ENCODE measurements at places on chromosomes 4 and X.
A peak's percentile ranks its signal among the peaks of the same experiment; 100 is the strongest.

DNA sequence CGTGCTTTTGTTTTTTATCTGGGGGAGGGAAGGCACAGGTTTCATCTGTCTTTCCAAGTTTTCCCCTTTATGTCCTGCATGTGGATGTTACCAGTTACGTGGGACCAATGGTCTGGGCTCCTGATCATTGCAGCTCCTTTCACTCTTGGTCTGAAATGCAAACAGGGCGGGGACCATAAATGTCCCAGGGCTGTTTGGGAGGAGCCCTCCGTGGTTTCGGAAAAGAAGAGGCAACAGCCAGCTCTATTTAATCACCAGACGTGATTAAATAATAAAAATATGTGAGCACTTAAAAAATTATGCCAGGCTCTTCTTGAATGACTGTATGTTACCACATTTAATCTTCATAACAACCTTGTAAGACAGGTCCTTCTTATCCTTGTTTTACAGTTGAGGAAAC lies 30.8 kb upstream of the C1GALT1C1 start:
- DNase-seq, result no peak

DNA sequence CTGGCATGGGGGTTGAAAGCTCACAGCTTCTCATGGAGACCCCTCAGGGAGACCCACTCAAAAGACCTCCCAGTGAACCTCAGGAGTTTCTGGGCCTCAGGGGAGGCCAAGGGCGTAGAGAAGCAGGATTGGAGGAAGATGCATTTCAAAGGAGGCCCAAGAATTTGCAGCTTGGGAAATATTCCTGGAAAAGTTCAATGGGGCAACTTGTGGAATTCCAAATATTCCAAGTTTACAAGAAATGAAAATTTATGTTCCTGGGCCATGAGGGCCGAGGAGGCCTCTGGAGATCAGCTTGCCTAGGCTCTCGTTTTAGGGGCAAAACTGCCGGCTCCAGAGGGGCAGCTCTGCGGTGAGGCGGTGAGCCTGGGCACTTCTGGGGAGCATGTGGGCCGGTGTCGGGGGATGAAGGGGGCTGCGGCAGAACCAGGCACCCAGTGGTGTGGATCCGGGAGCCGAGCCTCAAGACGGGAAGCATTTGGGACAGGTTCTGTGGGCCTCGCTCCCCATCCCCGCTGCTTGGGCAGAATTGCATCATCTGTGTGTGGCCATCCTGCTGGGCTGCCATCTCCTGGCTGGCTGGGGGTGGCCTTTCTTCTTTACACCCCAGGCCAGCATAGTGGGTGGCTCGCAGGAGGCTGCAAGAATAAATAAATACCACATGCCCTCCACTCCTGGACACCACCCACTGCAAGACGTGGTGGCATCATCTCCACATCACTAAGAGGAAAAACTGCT lies 54.6 kb upstream of the GPR78 start:
- DNase-seq, result no peak

DNA sequence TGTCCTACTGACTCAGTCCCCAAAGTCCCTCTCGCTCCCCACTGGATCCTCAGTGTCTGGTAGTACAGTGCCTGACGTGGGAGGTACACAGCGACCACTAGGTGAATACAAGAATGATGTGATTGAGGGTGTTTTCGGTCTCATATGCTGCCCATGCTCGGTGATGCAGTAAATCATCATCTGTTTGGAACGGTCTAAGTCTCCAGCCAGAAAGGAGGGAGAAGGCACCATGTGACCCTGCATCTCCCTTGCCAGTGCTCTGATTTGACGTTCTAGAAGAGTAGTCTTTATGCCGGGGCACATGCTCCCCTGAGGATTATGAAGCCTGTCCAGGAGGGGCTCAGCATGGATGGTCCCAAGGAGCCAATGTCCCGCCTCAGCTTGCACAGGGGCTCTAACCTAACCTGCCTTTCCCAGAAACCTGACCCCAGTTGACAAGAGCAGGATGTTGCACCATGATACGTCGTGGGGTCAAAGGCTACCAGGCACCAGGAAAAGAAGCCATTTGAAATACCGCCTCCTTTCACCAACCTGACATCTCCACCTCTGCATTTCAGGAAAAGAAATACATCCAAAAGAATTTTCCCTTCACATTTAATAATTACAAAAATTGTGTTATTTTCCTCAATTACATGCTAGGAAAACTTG lies 13.8 kb upstream of the PLXNB3 start:
- DNase-seq, result no peak

DNA sequence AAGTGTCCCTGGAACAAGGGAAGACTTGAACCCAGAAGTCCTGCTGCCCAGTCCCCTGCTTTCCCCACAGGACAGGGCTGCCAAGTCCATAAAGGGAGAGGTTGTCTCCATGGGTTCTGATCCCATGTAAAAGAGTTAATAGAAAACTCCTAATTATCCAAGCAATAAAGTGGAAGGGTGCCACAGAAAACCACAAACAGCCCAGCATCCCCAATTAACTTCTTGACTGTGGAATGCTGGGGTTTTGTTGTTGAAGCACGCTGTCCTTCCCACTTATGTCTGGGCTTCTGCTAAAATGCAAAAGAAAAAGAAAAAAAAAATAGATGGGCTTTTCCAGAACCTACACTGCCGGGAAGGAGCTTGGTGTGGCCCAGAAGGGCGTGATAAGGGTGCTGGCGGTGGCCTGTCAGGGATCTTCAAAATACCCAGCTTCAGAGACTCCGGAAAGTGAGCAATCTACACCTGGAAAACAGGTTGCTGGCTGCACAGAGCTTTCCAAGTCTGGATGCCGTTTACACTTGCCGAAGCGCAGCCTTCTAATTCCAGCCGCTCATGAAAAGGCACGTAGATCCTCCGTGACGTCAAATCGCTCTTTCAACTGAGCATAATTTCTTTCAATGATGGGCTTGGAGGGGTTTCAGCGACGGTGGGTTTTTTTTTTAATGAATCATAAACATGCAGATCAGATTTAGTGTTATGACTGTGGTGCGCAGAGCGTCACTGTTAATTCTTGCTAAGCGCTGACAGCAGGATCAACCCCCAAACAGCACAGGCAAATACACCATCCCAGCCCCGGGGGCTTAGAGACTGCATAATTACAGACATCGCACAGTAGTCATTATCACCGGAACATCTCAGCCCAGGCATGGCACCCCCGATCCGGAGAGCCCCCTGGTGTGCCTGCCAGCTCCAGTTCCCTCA lies 197.6 kb downstream of the BCOR start:
- no peak for DNase-seq

DNA sequence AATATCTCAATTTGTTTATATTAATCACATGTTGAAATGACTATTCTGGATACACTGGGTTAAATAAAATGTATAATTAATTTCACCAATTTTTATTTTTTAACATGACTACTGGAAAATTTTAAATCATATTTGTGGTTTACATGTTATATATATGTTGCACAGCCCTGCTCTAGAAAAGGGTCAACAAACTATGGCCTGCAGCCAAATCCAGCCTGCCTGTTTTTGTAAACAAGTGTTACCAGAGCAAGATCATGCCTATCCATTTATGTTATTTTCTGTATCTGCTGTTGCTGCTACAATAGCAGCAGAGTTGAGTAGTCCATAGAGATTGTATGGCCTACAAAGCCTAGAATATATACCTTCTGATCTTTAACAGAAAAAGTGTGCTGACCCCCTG lies 1.2 kb downstream of the TCEANC start:
- no peak for DNase-seq

DNA sequence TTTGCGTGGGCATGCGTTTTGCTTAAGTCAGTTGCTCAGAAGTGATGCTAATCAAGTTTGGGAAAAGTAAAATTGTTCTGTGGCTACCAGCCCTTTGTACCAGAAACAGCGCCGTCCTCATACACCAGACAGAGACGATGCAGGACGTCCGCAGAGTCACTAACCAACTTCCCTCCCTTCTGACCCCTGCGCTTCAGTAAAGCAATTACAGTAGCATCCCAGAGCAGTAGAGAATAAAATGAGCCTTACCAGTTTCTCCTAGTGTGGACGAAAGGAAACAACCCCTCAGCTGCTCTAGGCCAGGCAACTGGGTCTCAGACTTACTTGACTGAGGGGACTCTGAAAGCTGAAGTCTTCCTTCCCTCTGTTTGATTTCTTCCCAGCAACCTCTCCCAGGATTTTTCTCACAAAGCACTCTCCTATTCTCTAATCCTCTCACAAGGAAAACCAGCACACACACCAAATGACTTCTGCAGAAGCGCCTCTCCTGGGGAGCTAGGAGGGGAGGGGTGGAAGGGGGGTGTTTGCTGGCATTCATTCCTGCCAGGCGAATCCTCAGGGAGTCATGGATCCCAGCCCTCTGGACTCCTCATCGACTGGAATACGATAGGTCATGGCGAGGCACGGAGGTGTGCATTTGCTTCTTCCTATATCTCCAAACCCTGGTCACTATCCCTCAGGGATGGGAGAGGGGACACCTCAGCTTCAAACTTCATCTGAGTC lies 56.0 kb upstream of the MID1 start:
- no peak for DNase-seq

DNA sequence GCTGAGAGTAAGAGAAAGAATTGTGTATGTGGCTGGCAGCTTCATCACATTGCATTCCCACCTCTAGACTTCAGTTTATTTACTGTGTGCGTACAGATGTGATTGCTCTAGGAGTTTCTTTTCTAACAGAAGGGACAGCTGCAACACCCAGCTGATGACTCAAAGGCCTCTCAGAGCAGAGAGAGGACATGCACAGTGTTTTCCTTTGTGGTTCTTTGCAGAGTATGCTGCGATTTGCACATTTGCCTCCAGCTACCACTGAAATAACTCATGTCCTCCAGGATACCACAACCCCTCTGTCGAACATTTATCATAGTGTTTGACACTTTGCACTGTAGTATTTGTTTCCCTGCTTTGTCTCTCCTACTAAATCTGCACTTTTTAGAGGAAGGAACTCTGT lies 294.1 kb downstream of the STIM2 start:
- DNase-seq, result no peak

DNA sequence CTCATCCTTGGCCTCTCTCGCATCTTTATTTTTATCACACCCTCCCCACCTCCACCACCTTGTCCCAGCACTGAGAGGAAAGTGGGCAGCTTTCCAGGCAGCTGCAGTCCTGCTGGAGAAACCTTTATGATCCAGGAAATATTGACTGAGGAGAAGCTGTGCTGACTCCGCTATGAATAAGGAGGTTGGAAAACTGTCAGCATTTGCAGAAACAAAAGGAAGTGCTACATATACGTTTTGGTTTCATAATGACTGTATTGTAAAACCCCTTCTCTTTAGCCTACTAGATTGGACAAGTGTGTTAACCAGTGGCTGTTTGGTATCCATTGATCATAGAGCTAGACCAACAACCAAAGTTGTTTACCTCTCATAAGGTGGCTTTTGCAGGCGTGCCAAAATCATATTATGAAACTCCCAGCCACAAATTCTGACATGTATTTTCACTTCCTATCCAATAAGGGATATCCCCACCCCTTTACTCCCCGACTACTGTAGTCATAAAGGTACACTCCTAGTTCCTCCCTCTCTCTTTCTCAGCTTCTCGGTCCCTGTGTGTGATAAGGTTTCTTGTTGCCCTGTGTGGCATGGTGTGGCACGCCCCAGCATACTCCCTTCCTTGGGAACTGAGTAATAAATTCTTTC lies 88.4 kb downstream of the GPR143 start:
- DNase-seq, result peak; percentile 82

DNA sequence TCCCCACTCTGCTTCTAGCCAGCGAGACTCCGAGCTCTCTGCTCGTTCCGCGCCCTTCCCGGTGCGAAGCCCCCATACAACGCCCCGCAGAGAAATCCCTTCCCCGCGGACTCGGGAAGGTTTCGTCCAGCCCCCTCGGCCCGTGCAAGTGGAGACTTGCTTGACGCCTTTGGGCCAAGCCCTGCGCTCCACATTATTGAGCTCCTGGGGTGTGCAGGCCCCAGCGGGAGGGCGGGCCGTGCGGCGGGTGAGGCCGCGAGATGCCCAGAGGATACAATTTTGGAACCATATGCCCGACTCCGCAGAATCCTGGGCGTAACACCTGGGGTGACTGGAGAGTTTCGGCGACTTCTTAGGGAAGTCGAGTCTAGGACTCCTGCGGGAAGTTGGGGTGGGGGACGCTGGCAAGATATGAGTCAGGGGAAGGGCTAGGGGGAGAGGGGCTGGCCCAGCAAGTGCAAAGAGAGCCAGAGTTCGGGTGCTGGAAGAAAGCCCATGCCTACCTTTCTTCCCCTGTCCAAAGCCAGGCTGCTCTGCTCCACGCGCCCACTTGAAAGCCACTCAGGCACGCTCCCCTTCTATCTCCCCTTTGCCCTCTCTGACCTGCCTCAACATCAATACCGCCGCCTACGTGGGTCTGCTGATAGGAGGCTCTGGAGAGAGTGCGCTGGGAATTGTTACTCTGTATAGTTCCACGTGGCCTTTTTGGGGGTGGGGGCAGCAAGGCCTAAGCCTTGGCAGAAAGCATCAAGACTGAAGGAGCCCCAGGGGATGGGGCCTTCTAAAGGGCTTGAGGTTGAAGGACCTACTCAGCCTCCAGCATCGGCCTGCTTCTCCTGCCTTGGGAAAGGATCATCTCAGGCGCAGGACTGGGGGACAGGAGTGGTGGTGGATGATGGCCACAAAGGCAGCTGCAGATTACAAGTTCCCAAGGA lies 1.2 kb upstream of the ELF4 start:
- DNase-seq, result no peak

DNA sequence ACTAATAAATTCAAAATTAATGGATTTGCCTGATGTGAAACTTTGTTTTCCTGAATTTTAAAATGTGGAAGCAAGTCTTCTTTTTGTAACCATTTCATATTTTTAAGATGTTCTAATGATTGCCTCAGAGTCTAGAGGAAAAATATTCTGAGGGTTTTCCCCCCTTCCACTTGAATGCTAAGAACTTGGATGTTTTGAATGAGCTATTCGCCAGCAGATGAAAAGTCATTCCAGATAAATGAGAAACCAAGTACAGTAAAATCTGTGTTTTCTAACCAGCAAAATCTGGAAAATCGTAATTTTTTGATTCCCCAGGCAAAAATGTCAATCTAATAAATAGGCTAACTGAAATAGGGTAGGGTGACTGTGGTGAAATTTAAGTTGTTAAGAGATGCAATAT lies 45.6 kb downstream of the SLIT2 start:
- no peak for DNase-seq

DNA sequence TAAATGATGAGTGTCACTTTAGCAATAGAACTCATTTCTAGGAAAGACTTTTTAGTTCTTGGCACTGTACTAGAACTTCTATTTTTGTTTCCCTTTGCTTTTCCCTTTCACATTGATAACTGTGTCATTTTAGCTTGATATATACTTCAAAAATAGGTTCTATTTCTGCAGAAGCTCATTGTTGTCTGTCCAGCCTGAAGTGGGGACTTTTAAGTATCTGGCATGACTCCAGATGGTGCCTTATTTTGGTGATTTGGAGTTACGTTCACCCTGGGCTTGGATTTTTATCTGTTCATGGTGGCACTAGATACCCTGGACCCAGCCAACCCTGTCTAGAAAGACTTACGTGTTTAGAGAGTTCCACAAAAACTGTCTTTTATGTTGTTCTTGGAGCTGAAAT lies 3.4 kb downstream of the ABHD18 start:
- no peak for DNase-seq

Data from suppressor macrophage treated with lipopolysaccharide for 1 hour (primary cell).